ENCODE measurements at places on chromosomes 12 and 14.

DNA sequence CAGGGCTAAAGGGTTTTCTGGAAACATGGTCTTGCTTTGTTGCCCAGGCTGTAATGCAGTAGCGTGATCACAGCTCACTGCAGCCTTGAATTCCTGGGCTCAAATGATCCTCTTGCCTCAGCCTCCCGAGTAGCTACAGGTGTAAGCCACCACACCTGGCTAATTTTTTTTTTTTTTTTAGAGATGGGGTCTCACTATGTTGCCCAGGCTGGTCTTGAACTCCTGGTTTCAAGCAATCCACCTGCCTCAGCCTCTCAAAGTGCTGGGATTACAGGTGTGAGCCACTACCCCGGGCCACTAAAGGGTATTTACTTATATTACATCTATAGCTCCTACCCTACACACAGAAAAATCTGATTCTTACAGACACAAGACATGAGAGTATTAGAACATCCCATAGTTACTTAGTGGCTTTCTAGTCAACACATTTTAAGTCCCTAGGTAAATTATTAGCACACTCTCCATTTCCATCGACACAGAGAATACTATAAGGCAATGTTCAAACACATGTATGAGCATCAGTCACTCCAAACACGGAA, 6.2 kb upstream of the DCAF11 start:
- no peak for DNase-seq

DNA sequence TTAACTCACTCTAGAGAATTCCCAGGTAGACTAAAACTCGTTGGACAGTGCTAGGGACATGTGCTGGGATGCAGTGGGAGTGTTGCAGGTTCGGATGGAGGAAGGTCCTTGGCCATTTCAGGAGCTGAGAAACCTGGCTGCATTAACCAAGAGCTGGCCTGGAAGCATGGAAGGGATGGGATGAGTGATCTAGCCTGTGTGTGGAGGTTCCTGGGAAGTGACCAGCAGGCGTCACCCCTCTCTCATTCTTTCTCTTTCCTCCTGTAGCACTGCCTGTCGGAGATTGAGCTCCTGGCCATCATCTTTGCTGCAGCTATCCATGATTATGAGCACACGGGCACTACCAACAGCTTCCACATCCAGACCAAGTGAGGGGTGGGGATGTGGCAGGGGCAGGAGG, 15.6 kb downstream of the PPP1R1A start:
- DNase-seq: no peak

DNA sequence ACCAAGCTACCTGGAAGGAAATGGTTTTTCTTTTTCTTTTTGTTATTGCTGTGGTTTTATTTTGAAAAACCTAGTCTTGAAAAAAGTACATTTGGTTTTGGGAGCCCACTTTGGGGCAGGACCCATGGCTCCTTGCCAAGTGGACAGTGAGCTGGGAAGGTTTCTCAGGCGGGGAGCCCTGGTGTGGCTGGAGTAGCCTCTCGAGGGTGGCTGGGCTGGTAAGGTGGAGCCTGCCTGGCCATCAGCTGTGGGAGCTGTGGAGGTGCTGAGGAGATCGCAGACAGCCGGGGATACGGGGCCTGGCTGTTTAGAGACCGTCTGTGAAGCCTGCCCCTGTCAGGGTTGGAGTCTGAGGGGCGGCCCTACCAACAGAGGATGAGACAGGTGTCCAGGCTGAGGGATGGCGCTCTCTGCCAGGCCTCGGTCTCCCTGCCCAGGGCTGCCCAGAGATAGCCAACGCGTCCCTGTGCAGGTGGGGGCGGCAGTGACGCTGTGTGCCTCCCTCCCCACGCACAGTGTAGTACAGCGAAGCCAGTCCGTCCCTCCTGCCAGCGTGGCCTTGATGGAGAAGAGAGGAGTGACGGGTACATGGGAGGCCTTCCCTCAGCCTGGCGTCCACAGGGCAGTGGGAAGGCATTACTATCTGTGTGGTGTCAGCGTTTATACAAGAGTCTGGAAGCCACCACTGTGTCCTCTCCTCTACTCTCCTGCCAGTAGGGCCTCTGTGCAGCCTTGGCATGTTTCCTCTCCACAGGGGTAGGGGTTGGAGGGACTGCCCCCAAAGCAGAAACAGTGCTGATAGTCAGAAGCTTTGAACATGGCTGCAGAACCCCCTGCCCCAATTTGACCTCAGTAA, 5.9 kb downstream of the RIN3 start:
- DNase-seq: no peak

DNA sequence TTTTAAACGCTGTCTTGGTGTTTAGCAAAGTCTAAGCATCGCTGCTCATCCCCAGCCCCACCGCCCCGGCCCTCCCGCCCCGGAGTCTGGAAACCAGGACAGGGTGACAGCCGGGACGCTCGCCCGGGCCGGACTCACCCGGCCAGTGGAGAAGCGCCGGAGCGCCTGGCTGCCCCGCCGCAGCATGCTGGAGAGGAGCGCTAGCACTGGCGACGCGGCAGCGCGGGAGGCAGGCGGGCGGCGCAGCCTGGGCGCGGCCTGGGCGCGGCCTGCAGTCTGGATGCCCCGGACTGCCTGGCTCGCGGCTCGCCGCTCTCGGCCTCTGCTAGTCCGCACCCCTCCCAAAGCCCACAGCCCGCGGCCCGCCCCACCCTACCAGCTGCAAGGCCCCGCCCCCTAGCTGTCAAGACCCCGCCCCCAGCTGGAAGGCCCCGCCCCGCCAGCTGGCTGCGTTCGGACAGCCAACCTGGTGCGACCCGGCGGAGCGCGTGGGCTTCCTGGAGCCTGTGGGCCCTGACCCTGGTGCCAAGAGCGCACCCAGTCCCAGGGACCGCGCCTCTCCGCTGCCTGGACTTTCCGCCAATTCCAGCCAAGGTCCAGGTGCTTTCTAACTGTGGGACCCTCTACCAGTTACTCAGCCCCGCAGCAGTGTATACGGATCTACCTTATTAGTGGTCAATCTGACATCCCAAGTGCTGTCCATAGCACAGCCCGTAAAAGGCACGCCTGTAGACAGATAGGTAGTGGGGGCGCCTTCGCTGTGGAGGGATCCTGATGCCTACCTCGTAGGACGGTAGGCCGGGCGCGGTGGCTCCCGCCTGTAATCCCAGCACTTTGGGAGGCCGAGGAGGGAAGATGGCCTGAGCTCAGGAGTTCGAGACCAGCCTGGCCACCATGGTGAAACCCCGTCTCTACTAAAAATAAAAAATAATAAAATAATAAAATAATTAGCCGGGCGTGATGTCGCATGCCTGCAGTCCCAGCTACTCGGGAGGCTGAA, at the start of gene ALDH1L2:
ALDH1L2 (minus strand) TSS at position 208 of the 1,000 bp plus-strand sequence; CDS start at position 186, 22 bp downstream.
- peak; percentile 37 for DNase-seq

Data from stimulated activated CD4-positive, alpha-beta T cell treated with anti-CD3 and anti-CD28 coated beads, Interleukin-15, amount 100 ng/mL, for 1 hour (primary cell).